ENCODE measurements at places on chromosomes 2 and 18.

DNA sequence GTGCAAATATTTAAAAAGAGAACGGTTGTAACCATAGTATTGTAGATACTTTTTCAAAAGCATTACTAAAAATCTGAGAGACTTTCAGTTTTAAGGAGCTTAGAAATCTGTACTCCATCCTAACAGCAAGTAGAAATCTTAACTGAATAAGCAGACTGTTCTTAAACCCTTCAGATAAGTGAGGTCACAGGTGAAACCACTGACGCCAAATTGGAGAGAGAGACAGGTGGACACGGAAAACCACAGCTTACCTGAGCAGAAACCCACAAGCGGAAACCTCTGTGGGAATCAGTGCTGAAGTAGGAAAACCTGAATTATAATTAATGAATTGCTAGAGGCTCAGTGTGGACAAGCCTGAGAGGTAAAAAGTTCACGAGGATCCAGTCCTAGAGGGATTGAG, 959.4 kb upstream of the CELF4 start:
- DNase-seq: no peak

DNA sequence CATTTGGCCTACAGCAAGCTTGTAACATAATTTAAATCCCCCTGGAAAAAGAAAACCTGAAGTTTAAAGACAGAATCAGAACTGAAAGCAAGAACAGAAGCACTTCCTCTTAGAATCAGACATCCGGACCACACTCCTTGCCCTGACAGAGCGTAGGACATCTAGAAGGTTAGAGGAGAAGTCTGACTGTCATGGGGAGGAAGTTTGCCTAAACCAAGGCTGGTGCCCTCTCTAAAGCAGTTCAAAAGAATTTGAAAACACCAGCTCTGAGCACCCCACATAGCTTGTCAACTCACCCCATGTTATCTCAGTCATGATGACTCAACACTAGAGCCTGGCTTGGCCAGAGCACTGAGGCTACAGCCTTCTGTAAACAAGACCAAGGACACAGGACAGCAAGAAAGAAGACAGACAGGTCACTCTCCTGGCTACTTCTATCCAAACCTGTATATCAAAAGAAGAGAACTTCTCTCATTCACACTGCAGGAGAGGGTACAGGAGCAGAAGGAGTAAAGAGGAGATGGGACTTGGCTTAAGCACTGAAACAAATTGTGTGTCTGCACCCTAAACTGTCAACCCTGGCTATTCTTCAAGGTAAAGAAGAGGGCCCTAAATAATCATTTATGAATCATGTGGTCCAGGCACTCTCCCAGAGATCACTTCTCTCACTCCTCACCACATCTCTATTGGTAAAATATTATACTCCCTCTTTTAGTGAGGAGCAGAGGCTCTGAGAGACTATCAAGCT, 198.6 kb downstream of the MEMO1 start:
- DNase-seq: peak; percentile 66

- DNase-seq: no peak
These were observed 291.4 kb downstream of the CCDC85A start for GRCh38 chr2:56475191-56475590.

- no peak for DNase-seq
These were observed 98.0 kb downstream of the TRABD2A start for GRCh38 chr2:84782717-84783442.

DNA sequence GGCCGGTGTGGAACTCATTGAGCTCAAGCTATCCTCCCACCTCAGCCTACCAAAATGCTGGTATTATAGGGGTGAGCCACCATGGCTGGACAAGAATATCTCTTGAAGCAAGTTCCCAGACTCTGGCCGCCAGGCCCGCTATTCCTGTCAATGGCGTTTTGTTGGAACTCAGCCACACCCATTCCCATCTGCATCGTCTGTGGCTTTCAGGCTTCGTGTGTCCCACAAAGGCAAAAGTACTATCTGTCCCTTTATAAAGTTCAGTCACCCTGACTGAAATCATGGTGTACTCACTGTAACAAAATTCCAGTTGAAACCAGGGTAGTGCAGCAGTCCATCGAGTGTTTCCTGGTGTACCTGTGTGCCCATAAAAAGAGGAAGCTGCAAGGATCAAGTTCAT, 96.7 kb downstream of the SH3BP4 start:
- no peak for DNase-seq

GRCh38 chr2:3427272-3427671, 47.8 kb downstream of the TRAPPC12 start:
- DNase-seq: no peak

GRCh38 chr2:207479198-207479785, 50.5 kb upstream of the CREB1 start:
- no peak for DNase-seq

DNA sequence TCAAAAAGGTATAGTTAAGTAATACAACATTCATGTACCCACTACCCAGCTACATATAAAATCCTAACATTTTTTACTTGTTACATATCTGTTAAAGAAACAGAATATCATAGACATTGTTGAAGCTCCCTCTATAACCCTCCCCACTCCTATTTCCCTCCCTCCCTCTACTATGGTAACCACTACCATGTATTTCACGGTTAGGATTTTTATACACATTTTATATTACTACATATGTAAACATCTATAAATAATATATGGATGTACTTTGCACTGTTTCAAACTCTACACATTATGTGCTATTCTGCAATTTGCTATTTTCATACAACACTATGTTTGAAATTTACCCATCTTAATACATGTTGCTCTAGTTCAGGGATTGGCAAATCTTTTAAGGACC, 36.3 kb downstream of the THOC1 start:
- DNase-seq: no peak

GRCh38 chr2:13666582-13667414, 950.1 kb downstream of the TRIB2 start:
- DNase-seq: no peak

DNA sequence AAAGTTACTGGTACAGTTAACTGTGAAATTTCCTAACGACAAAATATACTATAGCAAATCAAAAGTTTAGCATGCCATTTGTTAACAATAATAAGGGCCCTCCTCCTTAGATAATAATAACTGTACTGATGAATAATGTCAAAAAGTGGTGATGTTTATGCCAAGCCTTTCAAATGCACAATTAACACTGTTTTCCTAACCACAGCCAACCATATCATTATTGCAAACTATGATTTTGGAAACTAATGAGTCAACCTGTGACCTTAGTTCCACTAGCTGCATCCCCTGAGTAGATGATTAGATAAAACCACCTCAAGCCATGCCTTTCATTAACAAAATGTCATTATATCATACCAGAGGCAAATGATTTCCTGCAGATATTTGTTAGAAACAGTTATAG, 25.1 kb upstream of the GPR75 start:
- no peak for DNase-seq

GRCh38 chr2:144133936-144134665, 385.8 kb downstream of the ZEB2 start:
- DNase-seq: peak; percentile 53

GRCh38 chr2:109498906-109499305, 114.9 kb downstream of the SEPTIN10 start:
- no peak for DNase-seq

DNA sequence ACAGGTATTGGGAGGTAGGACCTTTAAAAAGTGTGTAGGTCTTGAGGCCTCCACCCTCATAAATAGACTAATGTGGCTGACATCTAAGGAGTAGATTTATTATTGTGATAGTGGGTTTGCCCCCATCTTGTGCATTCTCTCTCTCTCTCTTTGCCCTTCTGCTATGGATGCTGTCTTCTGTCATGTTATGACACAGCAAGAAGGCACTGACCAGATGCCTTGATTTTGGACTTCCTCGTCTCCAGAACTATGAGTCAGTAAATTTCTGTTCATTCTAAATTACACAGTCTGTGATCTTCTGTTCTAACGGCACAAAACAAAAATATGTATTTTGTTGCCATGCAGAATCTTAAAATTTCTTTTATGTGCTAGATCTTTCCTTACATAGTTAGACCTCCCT, 66.9 kb downstream of the ATAD2B start:
- DNase-seq: no peak

GRCh38 chr18:49612515-49613033, 50.7 kb downstream of the LIPG start:
- no peak for DNase-seq

GRCh38 chr2:182817558-182817957, 48.9 kb downstream of the FRZB start:
- DNase-seq: no peak

DNA sequence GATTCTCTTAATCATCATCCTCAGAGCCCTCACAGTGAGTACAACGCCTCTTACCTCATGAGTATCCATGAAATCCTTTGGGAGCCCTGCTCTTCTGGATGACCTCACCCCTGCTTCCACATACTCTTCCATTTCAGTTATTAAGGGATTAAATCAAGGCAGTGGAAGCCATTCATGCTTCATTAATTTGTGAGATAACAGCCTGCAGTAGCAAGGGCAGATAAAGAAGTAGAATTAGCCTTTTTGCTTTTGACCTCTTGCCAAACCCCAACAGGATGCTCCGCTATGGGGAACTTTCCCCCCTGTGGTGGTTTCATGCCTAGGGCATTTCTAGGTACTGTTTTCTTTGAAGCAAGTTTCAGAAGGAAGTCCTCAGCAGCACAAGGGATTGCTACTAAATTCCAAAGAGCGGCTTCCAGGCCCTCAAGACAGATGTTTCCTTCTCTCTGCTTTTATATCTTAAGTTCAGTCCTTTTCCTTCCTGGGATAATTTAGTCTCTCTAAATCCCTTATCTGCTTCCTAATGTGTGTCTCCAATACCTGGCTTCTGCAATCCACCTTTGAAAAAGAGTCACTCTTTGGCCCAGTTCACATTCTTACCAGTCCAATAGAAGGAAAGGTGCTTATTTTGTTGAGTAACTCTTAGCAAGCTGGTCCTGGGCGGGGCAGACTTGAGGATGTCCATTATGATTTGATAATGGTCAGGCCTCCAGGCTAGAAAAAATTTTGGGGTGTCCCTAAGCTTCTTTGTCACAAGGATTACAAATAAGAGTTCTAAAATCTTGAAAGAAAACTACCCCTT, 76.9 kb downstream of the MYO1B start:
- DNase-seq: peak; percentile 9

- no peak for DNase-seq
These were observed 38.6 kb downstream of the SLC25A12 start for GRCh38 chr2:171855401-171855800.

DNA sequence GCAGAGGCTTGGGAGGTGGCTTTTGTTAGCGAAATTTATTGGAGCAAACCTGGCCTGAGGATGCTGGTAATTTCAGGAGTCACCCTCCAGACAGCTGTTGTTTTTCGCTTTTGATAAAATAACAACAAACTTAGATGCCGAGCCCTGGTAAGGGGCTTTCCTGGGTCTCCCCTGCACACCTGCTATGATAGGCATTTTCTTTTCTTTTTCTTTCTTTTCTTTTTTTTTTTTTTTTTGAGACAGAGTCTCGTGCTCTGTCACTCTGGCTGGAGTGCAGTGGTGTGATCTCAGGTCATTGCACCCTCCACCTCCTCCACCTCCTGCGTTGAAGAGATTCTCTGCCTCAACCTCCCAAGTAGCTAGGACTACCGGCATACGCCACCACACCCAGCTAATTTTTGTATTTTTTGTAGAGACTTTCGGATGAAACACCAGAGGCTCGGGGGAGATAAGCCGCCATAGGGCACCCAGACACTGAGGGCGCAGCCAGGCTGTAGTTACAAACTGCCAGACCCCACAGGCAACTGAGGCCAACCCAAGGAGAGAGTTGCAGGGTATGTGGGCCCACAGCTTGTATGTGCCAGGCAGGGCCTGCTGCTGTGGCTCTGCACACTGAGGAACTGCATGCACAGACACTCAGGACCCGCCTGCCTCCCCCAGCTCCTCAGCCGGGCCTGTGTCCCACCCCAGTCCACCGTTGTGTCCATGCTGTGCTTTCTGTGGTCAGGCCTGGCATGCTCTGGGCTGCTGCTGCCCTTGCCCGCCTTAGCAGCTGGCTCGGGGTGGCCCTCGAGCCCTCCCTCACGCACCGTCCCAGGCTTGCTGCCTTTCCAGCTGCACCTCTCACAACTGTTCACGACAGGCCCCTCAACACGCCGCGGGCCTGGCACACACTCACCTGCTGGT, 3.9 kb downstream of the GYPC start:
- DNase-seq: peak; percentile 92

DNA sequence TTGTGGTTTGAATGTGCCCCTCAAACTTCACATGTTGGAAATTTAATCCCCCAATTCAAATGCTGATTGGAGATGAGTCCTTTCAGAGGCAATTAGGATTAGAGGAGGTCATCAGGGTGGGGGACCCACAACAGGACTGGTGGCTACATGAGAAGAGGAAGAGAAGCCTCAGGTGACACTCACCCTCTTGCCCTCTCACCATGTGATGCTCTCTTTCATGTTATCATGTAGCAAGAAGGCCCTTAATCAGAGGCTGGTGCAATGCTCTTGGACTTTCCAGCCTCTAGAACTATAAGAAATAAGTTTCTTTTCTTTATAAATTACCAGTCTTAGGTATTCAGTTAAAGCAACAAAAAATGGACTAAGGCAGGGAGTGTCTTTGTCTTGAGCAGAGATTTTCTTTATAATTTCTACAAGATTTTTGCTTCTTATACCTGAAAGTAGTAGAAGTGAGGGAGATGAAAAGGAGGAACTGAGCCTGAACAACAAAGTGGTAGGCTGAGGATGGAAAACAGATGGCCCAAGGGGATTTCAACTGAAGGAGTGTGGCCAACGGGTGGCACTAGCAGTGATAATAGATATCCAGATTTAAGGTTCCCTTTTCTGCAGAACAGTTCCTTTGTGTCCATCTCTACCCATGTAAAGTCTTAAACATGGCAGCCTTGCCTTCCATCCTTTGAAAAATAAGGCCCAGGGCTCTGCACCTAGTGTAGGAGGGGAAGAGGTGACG, 49.2 kb upstream of the TGIF1 start:
- no peak for DNase-seq

DNA sequence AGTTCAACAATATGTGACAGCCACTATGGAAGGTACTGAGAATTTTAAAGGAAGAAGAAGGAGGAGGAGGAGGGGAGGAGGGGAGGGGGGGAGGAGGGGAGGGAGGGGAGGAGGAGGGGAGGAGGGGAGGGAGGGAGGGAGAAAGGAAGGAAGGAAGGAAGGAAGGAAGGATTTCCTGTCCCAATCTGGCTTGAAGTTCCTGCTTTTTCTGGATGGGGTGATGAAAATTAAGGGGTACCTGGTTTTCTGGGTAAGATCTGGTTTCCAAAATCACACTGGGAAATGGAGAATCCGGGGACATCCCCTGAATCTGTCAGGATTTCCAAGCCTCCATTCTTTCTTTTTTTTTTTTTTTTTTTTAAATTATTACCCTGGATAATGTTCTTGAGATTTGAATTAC, 271.8 kb downstream of the MTX2 start:
- DNase-seq: no peak

- no peak for DNase-seq
These were observed 156.4 kb upstream of the SH3BP4 start for GRCh38 chr2:234795272-234795920.

GRCh38 chr2:15763822-15764682, 172.4 kb downstream of the DDX1 start:
- DNase-seq: peak; percentile 89

- peak; percentile 6 for DNase-seq
These were observed 136.0 kb downstream of the INSIG2 start for GRCh38 chr2:118223992-118224894.

GRCh38 chr2:42117923-42118753, 51.0 kb upstream of the EML4 start:
- no peak for DNase-seq

- no peak for DNase-seq
These were observed 3.8 kb downstream of the SLC4A1AP start for GRCh38 chr2:27667446-27667845.
